NCI-H187 treated with DMSO at 0.1 percent for 48 hours (cell line): ENCODE measurements at places on chromosomes 5 and 9.

- DNase-seq = no peak
Measured at GRCh38 chr5:65776441-65777141, 54.6 kb downstream of the NLN start.

DNA sequence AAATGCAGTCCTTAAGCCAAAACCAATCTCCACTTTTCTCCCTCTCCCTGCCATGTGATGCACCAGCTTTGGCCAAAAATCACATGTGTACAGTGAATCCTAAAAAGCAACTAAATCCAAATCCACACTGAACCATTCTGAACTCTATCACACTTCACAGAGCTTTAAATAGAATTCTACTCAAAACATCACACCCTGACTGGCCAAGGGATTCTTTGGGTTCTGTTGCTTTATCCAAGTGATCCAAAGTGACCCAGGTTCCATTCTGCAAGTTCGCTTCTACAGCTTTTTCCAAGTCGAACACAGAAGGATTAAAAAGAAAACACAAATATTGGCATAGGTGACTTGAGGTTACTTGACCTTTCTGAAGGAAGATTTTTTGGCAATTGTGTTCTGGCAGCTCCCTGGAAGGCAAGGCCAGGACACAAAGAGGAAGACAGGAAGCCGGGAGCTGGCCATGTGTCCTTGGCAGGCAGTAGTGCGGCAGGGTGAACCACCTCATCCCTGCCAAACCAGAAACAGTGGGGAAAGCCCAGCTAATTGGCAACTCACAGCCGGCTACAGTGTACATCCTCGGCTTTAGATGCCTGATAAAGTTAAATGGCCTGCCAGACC is 115.0 kb downstream of the NFIB start:
- DNase-seq = no peak

GRCh38 chr5:1330146-1330846 is 14.6 kb downstream of the CLPTM1L start:
- no peak for DNase-seq

DNA sequence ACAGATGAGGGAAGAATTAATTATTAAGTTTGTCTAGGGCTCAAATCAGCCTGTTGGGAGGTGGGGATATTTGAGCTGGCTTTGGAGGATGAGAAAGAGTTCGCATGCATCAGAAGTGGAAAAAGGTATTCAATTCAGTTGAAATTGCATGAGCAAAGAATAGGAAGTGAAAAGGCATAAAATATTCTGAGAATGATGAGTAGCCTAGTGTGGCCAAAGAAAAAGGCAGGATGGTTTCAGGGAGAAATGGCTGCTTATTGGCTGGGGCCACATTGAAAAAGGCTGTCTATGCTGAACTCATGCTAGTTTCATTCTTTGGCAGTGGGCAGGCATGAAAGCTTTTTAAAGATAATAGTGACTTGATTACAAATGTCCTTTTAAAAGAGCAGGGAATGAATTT is 235.4 kb upstream of the RIOK2 start:
- DNase-seq = no peak

DNA sequence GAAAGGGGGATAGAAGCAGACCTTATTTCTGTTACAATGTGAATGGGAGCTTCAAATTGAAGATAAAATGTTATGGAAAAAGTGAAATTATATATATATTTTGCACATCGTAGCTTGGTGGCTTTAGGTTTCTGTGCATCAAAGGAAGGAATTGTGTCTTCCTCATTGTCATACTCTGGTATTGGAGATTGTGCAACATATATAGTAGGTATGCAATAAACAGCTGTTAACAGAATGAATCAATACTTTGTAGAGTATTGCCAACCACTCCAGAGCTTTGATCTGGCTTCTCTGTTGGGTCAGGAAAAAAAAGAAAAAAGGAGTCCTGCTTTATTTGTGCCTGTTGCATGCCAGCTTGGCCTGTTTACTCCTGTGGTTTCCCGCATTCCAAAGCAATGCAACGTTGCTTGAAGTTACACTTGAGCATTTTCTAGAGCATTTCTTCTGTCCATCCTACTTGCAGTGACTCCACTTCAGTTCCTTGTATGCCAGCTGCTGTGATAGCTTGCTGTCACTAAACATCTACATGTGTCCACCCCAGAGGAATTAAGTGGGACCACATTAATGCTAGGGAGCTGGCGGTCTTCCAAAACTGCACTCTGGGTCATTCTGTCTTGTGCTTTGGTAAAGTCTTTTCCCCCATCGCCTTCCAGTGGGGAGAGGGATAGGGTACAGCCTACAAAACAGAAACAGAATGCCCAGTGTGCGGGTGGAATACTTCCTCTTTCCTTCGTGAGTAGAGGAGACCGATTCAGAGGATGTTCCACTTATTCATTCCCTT is 62.0 kb upstream of the MEF2C start:
- DNase-seq = no peak

DNA sequence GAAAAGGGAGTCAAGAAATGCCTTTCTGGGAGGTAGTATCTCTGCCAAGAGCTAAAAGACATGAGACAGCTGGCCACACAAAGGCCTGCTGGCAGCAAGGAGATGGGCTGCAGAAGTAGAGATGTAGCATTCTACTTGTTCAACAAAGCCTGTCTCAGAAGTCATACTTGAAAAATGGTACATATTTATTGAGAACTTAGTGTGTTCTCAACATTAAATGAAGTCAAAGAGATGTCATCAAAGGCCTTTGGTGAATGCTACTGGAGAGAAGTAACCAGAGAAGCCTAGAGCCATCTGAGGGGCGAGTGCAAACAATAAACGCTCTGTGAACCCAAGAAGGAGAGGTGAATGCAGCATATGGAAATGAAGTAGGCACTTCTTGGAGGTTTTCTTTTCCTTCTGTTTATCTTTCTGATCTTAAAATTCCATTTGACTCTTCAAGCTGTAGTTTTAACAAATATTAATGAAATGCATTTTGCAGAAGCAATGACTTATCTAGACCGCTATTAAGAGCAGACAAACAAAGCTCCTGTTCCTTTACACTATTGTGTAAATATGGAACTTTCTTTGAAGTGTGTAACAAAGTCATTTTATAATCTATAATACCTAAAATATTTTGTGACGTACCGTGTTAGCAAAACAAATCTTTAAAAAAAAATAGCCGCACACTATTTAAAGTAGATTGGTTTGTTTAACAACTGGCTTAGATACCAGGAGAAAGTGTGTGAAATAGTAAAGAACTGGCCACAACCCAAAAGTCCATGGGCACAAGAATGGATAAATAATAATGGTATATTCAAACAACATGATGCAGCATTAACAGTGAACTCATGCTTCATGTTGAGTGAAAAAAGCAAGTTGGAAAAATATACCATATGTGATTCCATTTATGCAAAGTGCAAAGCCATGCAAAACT is 70.2 kb downstream of the ZNF608 start:
- DNase-seq = no peak

GRCh38 chr9:133347515-133347984 is 381 bp downstream of the MED22 start:
- no peak for DNase-seq

DNA sequence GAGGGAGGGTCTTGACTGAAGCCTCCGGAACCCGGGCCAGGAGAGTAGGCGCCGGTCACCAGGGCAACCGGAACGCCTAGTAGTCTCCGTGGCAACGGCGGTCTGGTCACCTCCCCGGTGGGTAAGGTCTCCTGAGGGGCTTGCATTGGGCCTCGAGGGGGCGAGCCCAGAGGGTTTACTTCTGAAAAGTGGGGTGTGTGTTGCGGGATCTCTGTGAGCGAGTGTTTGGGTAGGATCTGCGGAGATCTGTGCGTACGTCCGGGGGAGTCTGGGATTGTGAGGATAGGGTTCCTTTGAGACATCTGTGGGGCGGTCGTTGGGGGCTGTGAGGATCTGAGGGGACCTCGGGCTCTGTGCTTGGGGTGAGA is at the start of gene FAM221B:
Gene FAM221B, minus strand, starts transcription at position 17 of the 368 bp plus-strand sequence. CDS start 2,571 bp downstream, outside the sequence.
- no peak for DNase-seq

- DNase-seq = no peak
Measured at GRCh38 chr9:110835859-110836271, 167.3 kb downstream of the MUSK start.
